Stimulated activated CD4-positive, alpha-beta T cell treated with anti-CD3 and anti-CD28 coated beads, Interleukin-15, amount 100 ng/mL, for 1 hour (primary cell): ENCODE measurements at places on chromosomes 7 and 10.

DNA sequence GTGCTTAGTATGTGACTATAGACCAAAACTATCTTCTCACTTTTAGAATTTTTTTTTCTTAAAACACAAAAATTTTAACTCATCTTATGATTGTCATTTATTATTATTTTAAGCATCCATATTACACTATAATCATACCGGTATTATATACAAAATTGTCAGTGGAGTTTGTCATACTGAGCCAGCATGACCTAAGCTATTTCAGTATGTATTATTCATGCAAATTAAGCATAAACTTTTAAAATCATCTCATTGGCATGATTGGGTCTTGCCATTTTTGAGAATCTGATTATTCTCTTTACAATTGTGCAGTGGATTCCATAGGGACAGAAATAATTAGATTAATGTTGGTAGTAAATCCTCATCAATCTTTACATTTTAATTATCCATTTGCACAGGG lies 46.2 kb upstream of the STMP1 start:
- DNase-seq, result no peak

GRCh38 chr7:34709771-34710170 lies 51.8 kb downstream of the NPSR1 start:
- DNase-seq, result no peak

DNA sequence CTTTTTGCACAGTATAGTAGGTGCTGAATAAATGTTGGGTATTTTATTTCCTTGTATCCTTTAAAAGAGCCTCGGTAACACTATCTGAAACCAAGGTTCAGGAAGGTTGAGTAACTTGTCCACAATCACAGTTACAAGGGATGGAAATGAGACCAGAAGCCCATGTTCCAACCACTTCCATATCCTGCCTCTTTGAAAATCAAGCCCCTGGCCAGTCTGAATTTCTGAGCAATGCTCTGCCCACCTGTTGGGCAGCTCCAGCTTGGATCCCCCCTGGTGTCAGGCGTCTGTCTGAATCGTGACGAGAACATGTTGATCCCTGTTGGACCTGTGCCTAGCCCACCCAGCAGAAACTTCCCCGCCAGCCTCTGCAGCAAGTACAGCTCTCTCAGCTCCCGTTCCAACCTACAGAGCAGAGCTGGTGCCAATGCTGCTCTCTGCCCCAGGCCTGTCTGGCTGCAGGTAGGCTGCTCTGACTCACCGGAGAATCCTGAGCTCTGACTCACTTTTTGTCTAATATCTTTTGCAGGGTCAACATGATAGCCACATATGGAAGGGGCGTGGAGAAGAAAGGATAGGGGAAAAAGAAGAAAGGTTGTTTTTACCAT lies 595.5 kb downstream of the INHBA start:
- DNase-seq, result no peak

GRCh38 chr10:115937768-115938056 lies 335.3 kb downstream of the GFRA1 start:
- DNase-seq, result no peak

- no peak for DNase-seq
Measured at GRCh38 chr10:22992075-22992474, 64.2 kb downstream of the ARMC3 start.

- DNase-seq, result peak; percentile 54
Measured at GRCh38 chr10:91908337-91909116, 759 bp downstream of the FGFBP3 start.

DNA sequence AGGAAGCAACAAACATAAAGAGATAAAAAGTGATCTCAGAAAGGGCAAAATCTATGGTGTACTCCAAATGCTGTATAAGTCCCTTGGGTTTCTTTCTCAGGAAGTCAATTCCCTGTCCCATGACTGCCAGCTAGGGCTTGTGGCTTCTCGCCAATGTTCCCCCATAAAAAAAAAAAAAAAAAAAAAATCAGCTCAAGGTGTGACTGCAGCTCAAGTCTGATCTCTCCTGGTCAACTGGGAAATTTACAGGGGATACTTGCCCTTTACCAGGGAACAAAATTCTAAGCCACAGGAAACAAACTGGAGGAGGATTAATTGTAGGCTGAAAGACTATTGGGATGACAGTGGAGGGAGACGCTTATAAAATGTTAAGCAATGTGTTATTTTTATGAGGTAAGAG lies 76.0 kb downstream of the PCGF5 start:
- DNase-seq, result no peak

- no peak for DNase-seq
Measured at GRCh38 chr10:65788271-65788670, 1137.6 kb upstream of the LRRTM3 start.

GRCh38 chr10:113454341-113455061 lies 98.4 kb upstream of the HABP2 start:
- no peak for DNase-seq

- no peak for DNase-seq
Measured at GRCh38 chr10:68090586-68090985, 15.5 kb upstream of the HERC4 start.

DNA sequence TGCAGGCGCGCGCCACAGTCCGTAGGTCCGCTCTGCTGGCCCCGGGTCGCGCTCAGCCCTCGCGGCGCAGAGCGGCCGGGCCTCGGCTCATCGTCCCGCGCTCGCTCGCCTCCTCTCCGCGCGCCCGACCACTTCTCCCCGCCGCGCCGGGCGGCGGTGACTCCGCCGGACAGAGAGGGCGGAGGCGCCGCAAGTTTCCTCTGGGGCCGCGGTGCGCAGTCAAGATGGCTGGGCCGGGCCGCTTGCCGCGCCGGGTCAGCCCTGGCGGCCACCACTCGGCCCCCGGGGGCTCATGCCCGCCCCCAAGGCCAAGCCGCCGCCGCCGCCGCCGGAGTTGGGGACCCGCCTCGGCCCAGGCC lies 441 bp downstream of the FZD8 start:
- no peak for DNase-seq

DNA sequence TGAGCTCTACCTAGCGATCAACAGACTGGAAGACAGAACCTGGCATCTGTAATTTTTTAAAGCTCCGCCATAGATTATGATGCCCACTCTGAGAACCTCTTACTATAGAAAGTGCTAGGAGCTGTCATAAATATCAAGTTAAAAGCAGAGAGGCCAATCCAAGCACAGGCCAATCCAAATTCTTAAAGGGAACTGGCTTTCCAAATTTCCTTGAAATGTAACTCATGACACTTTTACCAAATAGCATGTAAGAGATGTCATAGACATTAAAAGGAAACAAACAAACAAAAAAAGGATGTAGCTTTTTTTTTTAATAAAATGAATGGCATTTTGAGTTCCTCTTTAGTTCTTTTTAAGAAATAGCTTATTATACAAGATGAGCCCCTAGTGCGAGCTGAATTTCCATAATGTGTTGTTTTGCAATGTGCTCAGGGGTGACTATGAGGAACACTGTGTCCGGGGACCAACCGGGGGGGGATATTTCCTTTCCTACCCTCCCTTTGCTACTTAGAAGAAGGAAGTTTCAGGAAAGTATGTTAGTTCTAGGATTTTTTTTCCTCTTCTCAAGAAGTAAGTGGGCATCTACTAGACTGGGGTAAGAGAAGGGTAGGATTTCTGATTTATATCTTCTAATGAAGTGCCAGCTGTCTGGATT lies 23.7 kb upstream of the MRC1 start:
- no peak for DNase-seq

DNA sequence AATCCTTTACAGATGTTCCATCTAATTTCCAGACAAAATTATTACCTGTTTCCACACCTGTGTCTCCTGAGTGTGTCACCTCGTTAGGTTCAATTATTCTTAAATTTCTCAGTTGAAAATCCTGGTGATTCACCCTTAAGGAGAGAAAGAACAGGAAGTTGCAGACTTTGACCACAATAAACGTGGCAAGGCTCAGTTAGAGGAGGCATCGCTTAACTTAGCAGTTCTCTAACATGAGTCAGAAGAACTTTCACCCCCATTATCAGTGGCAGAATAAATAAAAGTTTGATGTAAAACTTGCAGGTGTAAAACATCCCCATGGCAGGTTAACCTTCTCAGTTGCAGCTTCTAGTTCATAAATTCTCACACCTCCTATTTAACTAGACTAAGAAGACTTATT lies 8.3 kb downstream of the XPNPEP1 start:
- DNase-seq, result no peak

DNA sequence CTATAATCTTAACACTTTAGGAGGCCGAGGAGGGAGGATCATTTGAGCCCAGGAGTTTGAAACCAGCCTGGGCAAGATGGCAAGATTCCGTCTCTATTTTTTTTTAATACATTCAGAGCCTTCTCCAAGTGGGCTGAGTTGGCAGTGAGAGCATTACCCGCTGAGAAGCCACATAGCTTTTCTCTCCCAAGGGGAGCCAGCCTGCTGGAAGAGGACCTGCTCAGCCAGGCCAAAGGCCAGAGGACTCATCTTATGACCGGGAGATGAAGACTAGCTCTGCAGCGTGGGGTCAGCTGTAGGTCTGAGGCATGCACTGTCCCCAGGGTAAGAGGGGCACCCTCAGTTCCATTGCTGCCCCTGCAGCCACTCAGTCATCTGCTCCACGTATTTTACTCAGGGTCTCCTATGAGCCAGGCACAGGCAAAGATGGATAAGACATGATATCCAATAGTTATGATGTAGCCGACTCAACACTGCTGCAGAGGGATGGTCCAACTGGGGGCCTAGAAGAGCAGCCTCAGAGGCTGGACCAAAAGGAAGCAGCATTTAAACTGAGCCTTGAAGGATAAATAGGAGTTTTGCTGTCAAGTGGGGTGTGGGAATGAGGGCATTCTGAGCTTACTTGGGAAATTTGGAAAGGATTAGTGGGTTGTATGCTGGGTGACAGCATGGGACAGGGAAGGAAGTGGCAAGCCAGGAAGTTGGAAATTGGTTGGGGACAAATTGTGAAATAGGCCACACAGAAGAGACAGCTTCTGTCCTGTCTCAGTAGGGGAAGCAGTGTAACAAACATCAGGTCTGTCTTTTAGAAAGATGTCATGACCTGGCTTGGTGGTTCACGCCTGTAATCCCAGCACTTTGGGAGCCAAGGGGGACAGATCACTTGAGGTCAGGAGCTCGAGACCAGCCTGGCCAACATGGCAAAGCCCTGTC lies 1.6 kb upstream of the MARVELD1 start:
- DNase-seq, result no peak

DNA sequence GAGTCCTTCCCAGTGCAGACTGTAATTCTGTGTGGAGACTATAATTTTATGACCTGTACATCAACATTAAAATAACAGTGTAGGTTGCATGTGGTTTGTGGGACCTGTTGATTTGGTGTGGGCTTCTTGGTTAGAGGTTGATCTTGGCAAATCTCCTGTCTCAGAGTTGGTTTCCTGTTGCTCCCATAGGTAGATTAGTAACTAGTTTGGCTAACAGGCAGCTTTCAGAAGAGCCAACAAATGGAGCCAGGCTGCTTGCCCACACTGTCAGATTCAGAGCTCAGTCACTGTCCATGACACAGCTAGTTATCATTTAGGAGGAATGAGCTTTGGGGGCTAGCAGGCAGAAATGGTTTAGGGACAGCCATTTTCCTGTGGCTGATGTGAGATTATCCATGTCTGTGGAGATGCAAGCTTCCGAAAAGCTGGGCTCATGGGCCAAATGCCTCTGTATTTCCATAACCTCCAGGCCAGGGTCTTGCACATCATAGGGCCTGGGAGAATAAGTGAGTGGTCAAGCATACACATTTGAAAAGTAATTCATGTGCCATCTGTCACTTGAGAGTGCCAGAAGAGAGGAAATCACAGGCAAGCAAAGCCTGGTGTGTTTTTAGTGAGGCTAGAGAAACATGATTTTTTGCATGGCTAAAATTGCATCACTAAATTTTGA lies 33.4 kb downstream of the CCM2 start:
- DNase-seq, result no peak

- no peak for DNase-seq
Measured at GRCh38 chr7:50531401-50531911, 33.7 kb downstream of the DDC start.

GRCh38 chr10:89992575-89992974 lies 291.2 kb downstream of the KIF20B start:
- no peak for DNase-seq

- DNase-seq, result no peak
Measured at GRCh38 chr7:112022128-112022527, 184.1 kb downstream of the DOCK4 start.

DNA sequence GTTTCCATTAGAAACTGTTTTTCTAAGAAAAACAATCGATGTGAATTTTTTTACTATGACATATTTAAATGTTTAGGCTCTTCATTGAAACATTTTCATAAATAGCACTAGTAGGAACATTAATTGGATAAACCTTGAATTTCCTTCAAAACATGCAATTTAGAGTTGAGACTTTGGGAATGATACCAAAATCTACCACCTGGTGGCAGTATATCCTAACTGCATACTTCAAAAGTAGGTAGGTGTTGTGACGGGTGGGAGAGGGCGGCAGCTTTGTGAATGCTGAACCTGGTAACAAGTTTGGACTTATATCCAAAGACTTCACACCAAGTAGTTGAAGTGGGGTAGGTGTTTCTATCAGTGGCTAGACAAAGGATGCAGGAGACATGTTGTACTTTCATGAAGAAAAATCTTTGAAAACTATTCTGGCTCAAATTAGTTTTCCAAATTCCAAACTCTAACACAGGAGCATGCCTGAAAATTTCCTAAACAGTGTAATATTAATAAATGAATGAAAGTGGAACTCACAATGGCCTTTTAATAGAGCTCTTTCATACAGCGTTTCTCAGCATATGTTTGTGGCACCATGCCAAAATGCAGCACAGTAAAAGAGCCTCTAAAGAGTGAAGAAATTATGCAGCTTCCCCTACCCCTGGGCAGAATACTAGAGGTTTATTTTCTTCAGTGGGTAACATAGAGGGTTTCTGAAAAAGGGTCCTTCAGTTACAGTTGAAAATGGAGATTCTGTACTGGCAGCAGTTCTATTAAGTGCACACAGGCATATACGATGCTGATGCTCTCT lies 201.0 kb upstream of the TPK1 start:
- no peak for DNase-seq

DNA sequence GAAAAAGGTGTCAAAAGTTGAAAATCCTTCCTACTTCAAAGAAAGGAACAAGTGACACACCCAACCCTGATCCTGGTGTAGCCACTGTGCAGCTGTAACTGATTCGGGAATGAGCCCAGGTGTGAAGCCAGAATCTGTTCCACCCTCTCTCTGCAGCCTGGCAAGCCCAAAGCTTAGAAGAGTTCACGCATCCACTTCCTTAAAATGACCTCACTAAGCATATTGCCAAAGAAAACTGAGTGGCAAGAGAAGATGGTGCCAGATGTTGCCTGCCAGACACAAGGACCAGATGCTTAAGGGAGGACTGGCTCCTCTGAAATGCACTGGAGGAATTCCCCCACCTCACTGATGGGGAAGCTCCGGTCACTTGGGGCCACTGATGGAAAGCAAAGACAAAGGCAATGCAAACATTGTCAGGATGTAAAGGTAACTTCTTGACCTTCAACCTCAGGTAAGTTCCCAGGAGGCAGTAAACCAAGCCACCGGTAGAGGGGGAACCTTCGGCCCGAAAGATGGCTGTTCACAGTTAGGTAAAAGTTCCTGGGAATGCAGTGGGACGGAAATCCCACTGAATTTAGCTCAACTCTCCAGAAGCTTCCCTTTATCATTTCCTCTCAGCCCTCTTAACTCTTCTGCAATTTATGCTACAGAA lies 554.9 kb downstream of the KCNMA1 start:
- no peak for DNase-seq

- DNase-seq, result no peak
Measured at GRCh38 chr7:33790746-33791145, 114.6 kb upstream of the BMPER start.

GRCh38 chr10:118330295-118331076 lies 11.6 kb downstream of the FAM204A start:
- DNase-seq, result no peak
